ENCODE measurements at places on chromosomes 1 and 21. TPM values are rescaled to one million over a fixed set of nuclear protein-coding genes. Genes with fewer than 3 reads are reported as not detected.

DNA sequence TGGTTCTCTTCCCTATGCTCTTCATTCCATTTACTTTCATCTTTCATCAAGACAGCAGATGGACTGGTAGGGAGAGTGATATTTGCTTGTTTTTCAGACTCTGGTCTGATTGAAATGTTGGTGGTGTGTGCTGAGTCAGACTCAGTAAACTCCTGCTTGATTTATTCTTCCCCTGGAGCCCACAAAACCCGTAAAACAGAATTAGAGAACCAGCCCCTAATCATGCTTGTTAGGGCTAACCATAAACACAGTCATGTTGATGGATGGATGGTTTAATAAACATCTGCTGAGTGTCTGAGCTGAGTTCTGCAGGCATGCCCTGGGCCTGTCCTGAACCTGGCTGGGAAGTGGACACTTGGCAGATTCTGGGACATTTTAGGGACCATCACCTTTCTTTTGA, 24.8 kb downstream of the NOS1AP start:
- ATAC-seq, result no peak

DNA sequence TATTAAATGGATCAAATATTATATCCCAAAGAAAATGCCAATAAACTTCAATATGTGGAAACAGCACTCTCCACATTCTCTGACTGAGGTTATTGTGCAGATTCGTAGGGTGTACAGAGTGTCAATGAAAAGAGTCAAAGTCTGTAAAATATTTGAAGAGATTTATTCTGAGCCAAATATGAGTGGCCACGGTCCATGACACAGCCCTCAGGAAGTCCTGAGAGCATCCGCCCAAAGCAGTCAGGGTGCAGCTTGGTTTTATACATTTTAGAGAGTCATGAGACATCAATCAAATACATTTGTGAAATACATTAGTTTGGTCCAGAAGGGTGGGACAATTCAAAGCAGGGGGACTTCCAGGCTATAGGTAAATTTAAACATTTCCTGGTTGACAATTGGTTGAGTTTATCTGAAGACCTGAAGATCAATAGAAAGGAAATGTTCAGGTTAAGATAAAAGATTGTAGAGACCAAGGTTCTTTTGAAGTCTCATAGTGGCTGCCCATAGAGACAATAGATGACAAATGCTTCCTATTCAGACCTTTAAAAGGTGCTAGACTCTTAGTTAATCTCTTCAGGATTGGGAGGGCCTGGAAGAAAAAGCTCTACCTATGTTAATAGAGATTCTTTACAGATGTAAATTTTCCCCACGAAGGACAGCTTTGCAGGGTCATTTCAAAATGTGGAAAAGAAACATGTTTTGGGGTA, 569.5 kb downstream of the MATN1 start:
- no peak for ATAC-seq

DNA sequence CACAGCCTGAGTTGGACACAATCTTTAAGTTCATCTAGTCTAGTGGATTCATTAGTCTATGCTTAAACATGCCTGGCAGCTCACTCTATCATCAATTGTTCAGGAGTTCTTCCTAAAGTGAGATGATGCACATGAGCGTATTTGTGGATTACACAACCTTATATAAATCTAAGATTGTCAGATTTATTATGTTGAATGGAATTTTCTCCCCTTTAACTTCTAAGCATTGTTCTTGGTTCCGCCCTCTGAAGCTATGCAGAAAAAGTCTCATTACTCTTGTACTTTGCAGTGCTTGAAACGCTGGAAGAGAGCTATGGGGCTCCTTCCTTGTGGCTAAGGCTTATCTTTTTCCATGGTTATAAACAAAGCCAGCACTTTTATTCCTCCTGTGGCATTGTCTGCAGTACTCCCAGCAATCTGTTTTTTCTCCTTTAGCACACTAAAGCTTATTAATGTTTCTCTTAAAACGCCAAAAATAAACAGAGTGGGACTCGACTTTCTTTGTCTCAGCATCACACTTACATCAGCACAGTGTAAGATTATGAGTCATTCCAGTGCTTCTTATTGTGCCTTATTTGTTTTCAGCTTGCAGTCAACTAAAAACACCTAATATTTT, 316.8 kb upstream of the CAMK1G start:
- peak; percentile 66 for ATAC-seq

- ATAC-seq, result peak; percentile 55
Observed at GRCh38 chr1:111127923-111128643, 11.8 kb downstream of the DRAM2 start.

- ATAC-seq, result no peak
Observed at GRCh38 chr1:29555043-29555620, 318.8 kb downstream of the PTPRU start.

DNA sequence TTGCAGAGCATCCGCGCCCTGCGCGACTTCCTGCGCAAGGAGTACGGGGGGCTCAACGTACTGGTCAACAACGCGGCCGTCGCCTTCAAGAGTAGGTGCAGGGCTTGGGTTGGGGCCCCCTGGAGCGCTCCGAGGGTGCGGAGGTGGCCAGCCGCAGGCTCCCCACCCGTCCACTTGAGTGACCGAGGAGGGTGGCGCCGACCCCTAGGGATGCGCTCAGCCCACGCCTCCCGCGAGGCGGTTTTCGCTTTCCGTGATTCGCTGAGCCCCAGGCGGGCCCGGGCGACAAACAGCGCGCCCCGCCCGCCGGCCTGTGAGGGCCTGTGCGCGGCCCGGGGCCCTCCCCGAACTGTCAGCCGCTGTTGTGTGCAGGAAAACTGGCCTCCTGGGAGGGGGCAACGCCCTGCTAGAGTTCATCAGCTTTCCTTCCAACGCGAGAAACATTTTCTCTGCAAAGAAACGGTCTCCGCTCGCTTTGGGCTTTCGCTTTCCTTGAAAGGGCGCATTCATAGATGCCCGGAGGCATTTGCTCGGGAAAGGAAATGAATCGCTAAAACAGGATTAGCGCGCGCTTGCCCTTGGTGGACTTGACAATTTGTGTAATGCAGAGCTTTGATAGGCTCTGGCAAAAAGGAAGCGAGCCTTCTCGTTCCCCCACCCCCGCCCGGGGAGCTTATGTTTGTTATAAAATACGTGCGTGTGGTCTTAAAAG, 668 bp downstream of the CBR3 start:
- peak; percentile 75 for ATAC-seq

DNA sequence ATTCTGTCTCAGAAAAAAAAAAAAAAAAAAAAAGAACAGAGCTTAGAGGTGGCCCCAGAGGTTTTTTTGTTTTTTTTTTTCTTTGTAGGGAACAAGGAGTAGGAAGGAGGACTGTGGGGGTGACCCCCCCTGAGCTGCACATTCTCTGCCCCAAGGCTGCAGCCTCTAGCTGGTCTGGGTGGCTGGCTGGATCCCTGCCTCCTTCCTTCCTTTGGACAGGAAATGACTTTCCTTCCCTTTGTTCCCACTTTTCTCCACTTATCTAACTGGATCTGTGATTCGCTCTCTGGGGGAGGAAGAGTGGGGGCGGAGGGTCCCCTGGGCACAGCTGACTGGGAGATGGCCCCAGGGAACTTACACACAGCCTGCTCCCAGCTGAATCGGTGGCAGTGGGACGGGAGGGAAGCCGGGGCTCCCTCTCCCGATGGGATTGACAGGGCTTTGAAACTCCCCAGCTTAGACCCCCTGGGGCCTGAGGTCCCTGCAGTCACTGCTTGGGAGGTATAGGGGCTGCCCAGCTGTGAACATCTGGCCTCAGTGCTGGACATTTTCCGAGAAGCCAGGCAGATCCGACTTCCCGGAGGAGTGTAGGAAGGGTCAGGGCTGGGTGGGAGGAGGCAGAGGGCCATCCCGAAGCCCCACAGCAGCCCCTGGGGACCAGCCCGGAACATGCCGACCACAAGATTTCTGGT, 2.1 kb downstream of the FBLIM1 start:
- ATAC-seq, result no peak

- peak; percentile 79 for ATAC-seq
Observed at GRCh38 chr21:32412162-32413014, at the start of gene EVA1C. EVA1C (plus strand) TSS chr21:32412706; CDS start chr21:32412854, 148 bp downstream.

DNA sequence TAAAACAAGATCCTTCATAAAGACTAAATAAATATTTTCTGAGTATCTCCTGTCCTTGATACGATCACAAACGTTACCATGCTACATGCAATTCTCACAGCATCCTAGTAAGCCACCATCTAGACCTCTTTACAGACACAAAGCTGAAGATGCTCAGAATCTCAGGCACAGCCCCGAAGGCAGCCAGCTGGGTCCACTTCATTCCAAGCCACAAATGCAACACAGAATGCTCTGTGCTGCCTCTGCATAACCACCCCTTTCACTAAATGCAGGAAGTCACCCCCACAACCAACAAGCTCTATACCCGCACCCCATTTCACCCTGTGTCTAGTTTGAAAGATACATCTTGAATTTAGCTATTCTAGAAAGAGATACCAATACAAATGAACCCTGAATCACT, 12.9 kb downstream of the RCAN1 start:
- ATAC-seq, result no peak

DNA sequence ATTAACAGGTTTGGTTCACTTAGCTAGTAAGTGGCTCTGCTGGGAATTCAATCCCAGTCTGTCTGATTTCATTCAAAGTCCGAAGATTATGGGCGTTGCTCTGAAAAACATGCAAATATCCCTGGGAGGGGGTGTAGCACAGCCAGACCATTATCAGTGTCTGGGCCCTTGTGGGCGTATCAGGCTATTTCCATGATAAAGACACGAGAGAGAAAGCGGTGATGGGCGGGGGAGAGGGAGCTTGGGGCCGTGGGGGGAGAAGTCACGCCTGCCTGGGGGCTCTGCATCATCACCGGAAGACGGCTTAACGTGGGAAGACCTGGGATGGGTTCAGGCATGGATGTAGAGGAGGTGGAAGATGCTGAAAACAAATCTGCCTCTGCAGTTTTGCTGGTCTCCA, 25.8 kb downstream of the IL6R start:
- no peak for ATAC-seq

DNA sequence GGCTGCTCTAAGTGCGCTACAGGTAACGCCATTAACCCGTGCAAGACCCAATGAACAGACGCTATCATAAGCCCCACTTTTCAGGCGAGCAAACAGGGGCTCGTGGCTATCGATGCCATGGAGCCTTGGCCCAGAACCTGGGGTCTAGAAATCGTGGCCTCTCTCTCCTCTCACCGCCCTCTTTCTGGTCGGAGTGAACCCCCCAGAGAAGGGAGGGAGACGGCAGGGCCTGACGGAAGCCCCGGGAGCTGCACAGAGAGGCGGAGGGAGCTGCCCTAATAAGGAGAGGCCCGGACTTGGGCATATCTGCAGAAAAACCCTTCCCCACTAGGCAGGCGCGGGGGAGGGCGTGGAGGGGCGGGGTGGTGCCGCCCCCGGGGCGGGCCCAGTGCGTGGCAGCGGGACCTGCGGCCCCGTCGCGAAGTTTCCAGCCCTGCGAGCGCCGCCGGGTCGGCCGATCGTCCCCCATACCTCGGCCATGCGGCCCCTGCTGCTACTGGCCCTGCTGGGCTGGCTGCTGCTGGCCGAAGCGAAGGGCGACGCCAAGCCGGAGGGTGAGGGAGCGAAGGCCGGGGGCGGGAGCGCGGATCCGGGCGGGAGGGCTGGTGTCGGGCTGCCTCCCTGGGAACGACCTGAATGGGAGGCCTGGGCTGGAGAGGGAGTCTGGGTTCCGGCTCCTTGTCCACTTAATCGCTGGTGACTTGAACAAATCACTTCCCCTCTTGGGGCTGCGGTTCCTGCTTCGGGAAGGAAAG, at the start of gene PLOD1:
TSS of gene PLOD1 (plus strand) at position 416 of the 755 bp plus-strand sequence. CDS start at position 479, 63 bp downstream.
- peak; percentile 96 for ATAC-seq

DNA sequence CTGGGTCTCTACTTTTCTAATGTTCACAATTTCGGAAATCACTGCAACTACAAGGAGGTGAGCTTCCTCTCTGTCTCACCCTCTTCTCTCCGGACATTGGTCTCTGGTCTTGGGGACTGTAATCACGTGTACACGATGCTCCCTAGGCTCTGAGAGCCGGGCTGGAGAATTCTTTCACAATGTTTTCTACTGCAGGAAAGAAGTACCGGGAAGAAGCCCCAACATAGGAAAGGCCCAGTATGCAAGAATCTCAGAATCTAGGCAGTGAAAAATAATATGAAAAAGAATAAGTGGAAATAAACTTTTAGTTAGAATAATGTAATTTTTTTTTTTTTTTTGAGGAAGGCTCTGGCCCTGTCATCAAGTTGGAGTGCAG, 13.5 kb upstream of the HJV start:
- no peak for ATAC-seq

DNA sequence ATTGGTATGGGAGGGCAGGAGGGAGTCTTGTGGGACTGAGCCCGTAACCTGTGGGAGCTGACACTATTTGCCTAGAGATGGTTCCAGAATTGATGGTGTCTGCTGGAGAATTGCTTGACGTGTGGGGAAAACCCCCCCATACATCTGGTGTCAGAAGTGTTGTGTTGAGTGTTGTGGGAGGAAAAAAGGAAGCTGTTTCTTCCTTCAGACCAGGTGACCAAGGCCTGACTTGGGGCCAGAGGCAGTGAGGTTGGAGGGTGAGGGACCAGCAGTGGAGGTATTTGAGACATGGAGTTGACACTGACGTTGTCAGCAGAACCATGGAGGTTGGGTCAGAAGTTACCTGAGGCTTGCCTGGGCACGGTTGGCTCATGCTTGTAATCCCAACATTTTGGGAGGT, 8.3 kb downstream of the SHISAL2A start:
- ATAC-seq, result no peak

DNA sequence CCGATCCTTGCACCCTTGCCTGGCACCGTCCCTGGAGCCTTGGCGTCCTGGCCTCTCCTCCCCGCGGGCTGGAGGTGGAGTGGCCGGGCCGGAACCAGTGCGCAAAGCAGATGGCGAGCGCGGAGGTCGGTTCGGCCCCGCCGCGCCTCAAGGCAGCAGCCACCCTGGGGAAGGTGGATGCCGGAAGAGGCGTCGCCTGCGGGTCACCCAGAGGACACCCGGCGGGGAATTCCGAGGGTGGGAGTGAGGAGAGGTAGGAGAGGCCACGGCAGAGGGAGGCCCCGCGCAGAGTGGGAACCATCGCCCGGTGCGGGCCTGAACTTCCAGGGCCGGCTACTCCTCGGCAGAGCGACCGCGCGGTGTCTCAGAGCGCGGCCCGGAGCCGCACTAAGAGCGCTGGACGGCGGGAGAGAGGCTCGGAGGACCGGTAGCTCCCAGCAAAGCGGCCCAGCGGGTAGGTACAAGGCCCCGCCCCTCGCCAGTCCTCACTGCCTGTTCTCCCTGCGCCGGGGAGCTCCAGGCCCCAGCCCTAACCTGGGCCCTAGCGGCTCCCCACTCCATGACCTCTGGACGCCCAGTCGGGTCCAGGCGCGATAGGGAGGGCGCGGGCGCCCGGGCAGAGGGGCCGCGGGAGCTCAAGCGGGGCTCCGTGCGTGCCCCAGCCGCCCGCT, at the start of gene RNF207:
TSS of gene RNF207 (plus strand) at position 271 of the 671 bp plus-strand sequence. CDS start 417 bp downstream, outside the sequence.
- ATAC-seq, result peak; percentile 86

DNA sequence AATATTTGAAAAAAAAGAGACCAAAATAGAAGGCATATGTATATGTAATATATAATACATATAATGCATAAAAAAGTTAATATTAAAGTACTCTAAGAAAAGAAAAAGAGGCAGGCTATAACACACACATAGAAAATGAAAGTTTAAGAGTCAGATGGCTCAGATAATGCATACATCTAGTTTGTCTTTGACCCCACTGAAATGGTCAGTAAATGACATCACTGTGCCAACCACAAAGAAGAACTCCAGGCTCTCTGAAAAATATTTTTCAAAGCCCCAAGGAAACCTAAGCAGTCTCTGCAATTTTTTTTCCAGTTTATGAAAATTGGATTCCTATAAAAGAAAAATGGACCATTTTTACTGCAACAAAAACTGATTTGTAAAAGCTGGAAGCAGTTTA, 55.4 kb upstream of the SCYL3 start:
- no peak for ATAC-seq

Gene FHAD1
- total RNA-seq, result 0.32 TPM

Gene DAB1
- total RNA-seq, result 0.04 TPM

Gene SLC25A44
- total RNA-seq, result 12.7 TPM

Gene GBP5
- 1.2 TPM for total RNA-seq

Gene IFNLR1
- 4.0 TPM for total RNA-seq

Gene CD164L2
- total RNA-seq, result 12.2 TPM
